Activated CD8-positive, alpha-beta T cell treated with anti-CD3 and anti-CD28 coated beads for 36 hours (primary cell): ENCODE measurements at places on chromosomes 11 and 22. TPM values are rescaled to one million over a fixed set of nuclear protein-coding genes. Genes with fewer than 3 reads are reported as not detected.

Gene FERMT3
- 214 TPM for total RNA-seq

Gene PGA4
- total RNA-seq = not detected

Gene GUCY1A2
- total RNA-seq = not detected

Gene MYO18B
- 1.8 TPM for total RNA-seq

Gene NFAM1
- total RNA-seq = 0.16 TPM

Gene NEU3
- 18.6 TPM for total RNA-seq

Gene SYCE3
- total RNA-seq = not detected
